Suppressor macrophage treated with lipopolysaccharide for 4 hours (primary cell): ENCODE measurements at places on chromosomes 11 and 22.
A peak's percentile ranks its signal among the peaks of the same experiment; 100 is the strongest.

GRCh38 chr11:111449696-111450479, 62.3 kb downstream of the BTG4 start:
- DNase-seq, result no peak

- peak; percentile 86 for DNase-seq
These were observed 1.2 kb downstream of the PHLDB1 start for GRCh38 chr11:118608360-118609227.

DNA sequence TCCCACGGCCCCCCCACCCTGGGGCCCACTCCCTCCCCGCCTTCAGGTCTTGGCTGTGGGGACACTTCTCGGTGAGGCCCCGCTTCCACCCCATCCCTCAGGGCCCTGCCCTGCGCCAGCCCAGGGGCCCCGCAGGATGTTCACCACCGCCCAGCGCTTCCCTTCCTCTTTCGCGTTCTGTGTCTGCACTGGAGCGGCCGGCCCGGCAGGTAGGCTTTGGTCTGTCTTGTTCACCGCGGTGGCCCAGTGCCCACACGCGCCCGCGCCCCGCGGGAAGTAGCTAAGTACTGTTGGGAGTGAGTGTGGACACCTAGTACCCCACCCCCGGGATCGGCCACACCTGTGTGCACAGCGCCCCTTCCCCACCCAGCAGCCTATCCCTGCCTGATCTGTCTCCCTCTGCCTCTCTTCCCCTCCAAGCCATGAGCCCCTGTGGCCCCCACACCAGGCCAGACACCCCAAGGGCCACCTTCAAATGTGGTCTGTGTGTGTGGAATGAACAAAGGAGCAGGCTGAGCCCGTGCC, 85.4 kb downstream of the WNT7B start:
- DNase-seq, result no peak

DNA sequence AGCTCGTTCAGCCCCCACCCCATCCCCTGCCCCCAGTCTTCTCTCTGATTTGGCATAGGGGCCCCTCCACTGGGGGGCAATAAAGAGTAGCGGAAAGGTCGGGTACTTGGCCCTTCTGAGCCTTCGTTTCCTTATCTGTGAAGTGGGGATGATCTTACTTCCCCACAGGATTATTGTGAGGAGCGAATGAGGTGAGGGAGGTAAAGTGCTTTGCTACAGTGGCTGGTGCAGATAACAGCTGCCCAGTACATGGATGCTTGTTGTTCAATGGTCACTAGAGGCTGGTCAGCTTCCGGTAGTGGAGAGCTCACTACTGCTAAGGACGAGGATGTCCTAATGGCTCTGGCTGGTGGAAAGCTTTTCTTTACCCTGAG, 101.2 kb downstream of the CEP164 start:
- no peak for DNase-seq

GRCh38 chr11:131609921-131610320, 239.5 kb downstream of the NTM start:
- DNase-seq, result no peak
